SK-N-MC (cell line): ENCODE measurements at places on chromosomes 1 and 21.

- no peak for DNase-seq
Measured at GRCh38 chr1:67332653-67333529, 25.2 kb downstream of the IL12RB2 start.

DNA sequence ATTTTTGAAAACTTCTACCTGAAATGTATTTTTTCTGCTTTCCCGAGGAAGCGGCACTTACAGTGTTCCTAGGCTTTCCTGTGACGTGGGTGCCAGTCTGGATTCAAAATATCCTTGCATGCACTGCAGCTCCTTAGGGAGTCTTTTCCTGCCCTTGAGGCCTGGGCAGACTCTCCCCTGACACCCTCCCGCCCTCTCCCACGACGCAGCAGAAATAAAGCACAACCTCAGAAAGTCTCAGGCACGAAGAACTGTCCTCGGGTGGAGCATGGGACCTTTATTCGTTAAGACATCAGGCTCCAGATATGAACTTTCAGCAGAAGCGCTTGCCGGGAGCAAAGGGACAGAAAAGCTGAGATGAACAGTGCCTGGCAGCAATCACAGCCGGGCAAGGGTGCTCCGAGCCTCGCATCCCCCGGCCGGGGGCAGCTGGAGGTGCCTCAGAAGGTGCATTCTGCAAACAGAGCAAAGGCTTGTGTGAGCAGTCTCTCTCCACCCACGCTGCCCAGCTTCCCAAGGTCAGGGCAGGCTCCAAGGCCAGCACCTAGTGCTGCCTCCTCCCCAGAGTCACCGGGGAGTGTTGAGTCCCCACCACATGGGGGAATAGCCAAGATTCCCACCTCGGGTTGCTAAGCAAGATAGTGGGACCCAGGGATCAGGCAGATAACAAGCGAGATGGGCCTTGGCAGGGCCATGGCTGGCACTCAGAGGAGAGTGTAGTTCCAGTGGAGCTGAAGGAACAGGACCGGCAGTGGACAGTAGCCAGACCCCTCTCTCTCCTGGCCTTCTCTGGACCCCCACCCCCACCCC, 3.2 kb downstream of the TFF3 start:
- no peak for DNase-seq

- DNase-seq: no peak
Measured at GRCh38 chr1:24373710-24374109, 39.9 kb downstream of the STPG1 start.

GRCh38 chr1:234565132-234565531, 44.8 kb downstream of the IRF2BP2 start:
- no peak for DNase-seq

DNA sequence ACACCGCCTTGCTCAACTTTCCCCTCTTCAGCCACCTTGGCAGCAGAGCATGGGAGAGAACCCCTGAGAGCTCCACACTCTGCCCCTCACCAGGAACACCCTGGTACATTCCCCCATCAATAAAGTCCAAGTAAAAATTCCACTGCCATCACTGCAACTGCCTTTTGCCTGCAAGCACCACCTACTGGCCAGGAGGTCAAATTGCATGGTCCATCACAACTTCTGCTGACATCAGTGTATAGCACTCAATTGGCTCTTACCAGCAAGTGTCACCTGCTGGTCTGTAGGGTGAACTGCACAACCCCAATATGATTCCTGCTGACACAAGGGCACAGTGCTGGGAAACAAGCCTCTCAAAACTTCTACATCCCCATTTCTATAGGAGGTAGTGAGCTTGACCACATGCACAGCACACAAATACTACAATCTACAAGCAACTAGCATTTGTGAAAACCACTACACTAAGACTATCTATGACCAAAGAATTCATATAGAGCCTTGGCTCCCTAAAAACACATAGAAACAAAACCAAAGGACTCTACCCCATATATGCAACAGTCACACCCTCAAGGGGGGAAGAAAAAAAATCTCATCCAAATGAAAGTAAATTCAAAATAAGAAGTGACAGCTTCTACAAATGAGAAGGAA, 69.2 kb downstream of the FASLG start:
- DNase-seq: no peak

GRCh38 chr1:31368611-31369107, 4.2 kb downstream of the FABP3 start:
- DNase-seq: no peak

DNA sequence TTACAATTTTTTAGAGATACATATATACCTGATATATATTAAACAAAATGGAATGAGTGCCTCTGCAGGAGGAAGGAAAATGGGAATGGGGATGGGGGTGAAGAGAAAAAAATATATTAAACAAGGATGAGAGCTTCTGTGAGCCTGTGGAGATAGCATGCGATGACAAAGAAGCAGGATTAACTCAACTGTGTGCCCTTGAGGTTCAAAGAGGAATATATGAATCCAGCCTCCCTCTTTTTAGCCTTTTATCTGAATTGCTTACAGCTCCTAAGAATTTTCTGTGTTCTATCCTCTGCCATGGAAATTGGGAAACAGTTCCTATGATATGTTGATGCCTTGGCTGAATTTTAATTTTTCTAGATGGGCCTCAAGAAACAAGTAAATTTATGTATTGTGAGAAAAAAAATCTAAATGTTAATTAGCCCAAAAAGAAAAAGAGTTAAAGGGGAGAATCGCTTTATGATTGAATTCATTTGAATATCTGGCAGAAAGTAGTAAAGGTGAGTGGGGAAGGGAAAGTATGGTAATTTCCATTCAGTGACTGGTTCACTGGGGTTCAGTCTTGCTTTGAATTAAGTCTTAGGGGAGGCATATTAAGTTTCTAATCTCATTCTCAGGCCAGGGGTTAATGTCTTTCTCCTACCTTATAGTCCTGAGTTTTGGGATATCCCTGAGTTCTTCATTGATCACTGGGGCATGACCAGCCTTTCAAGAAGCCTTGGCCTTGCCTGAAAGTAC, 106.3 kb upstream of the HMCN1 start:
- DNase-seq: no peak

DNA sequence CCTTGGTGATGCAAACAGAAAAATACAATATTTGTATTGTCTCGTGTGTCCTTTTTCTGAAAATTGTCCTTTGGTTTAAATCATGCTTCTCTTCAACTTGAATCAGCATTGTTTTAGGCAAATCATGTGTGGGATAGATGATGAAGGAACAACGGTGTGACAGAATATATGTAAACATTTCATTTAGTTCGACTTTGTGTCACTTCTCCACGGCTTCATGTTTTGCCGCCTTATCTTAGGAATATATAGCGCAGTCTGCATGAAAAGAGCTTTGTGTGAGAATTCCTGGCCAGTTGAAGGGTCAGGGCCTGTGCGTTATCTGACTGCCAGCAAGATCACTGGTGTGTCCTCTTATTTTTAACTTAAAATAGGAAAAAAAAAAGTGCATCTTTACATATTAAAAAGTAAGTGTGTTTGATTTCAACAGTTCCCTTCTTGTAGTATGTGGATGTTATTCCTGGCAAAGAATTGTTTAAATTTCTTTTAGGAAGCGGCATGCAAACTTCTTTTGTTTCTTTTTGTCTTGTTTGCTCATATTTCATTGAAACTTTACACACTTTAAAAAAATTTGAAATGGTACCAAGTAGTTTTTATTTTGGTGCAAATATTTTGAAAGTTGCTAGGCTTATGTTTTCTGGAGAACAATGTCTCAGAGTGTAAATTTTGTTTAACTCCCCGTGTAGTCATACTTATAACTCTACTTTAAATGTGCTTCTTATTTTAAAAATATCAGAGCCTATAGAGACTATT, 465.2 kb downstream of the USP25 start:
- DNase-seq: no peak

GRCh38 chr1:99645203-99645602, 710 bp upstream of the PALMD start:
- no peak for DNase-seq

DNA sequence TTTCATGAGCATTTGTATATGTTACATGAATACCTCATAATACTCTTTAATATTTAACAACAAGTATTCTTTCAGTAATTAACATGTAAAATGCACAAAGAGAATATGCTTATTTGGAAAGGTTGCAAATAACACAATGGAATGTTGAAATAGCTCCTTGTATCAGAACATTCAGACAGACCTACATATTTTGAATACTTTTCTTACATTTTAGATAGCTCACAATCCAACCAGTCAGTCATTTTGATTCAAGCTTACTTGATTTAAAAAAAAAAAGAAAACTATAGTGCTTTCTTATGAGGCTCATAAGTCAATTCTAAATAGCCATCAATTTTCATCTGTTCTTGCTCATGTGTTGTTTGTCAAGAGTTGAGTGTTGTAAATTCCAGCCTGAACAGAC, 518.8 kb downstream of the ADGRL2 start:
- no peak for DNase-seq

DNA sequence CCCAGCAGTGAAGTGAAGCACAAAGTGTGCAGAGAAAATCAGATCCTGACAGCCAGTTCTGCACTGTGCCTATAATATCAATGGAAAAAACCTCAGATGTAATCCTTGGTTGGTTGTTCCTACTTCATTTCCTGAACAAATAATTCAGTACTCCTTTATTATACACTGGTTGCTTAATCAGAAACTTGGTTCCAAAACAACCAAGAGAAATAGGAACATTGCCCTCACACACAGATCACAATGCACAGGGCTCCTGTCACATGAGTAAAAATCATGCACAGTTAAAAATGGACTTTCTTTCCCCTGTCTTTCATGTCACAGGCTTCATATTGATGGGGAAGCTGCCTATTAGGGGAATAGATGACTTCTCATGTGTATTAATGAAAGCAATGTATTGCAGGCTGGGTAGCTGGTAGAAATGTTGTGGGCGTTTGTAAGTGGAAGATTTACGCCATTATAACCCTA, 9.7 kb downstream of the DNASE2B start:
- DNase-seq: no peak

GRCh38 chr1:58255192-58255591, 291.3 kb downstream of the OMA1 start:
- DNase-seq: no peak

DNA sequence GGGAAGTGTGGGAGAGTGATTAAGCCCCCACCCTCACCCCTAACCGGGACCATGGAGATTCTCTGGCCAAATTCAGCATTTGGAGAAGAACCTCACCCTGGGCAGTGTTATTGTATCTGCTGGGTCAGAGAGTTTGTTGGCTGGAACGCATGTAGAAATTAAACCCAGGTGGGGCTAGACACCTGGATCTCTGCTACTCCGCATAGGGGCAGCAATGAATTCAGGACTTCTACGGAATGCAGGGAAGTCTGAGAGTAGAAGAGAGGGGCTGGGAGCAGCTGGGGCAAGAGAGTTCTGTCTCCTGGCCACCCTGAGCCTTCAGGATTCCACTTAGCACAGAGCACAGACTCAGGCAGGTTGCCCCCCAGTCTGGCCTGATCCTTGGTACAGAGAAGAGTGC, 3.6 kb upstream of the CRABP2 start:
- DNase-seq: no peak

GRCh38 chr1:228321435-228321834, 85.2 kb downstream of the TRIM11 start:
- DNase-seq: no peak

DNA sequence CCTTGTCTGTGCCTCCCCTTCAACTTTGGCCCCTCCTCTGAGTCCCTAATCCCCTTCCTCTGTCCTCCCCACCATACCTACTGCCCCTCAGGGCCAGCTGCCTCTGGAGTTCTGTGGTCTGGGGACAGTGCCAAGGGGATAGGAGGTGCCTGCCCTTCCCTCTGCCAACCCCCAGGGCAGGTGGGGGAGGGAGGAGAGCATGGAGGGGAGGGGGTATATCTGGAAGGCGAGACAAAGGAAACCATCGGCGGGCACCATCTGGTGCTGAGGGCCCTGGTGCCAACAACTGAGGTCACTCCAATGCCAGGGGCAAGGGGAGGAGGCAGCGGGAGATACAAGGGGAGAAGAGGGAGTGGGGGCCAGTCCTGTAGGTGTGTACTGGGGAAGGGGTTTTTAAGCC, 9.6 kb downstream of the RAB25 start:
- DNase-seq: no peak

DNA sequence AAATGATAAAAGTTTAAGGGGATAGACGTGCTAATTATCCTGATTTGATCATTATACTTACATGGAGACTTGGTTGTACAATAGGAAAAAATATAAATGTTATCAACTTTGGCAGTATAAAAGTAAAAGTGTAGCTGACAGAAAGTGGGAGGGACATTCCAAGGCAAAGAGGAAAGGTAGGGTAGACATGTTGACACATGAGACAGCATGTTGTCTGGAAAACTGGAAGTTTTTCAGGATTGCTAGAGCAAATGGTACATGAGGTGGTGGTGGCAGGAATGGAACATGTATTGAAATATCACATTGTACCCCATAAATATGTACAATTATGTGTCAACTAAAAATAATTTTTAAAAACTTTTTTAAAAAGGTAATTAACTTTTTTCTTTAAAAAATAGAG, 13.2 kb downstream of the DIPK1A start:
- no peak for DNase-seq

- no peak for DNase-seq
Measured at GRCh38 chr1:78226784-78227183, 181.0 kb downstream of the GIPC2 start.

- DNase-seq: no peak
Measured at GRCh38 chr1:27408151-27408550, 15.7 kb downstream of the GPR3 start.

DNA sequence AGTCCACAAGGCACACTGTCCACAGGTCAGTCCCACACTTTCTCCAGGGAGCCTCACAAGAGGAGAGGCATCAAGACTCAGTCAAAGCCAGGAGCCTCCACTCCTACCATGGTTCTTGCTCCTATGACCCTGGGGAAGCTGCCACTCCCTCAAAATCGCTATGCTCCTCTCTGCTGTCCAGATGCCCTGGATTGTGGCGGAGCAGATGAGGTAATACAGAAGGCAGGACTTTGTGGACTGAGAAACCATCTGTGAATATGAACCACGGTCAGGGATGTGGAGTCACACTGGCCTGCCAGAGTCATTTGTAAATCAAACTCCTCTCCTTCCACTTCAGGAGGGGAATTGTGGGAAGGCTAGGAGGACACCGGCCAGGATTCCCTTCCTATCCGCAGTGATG, 20.6 kb downstream of the VWA5B1 start:
- DNase-seq: no peak

DNA sequence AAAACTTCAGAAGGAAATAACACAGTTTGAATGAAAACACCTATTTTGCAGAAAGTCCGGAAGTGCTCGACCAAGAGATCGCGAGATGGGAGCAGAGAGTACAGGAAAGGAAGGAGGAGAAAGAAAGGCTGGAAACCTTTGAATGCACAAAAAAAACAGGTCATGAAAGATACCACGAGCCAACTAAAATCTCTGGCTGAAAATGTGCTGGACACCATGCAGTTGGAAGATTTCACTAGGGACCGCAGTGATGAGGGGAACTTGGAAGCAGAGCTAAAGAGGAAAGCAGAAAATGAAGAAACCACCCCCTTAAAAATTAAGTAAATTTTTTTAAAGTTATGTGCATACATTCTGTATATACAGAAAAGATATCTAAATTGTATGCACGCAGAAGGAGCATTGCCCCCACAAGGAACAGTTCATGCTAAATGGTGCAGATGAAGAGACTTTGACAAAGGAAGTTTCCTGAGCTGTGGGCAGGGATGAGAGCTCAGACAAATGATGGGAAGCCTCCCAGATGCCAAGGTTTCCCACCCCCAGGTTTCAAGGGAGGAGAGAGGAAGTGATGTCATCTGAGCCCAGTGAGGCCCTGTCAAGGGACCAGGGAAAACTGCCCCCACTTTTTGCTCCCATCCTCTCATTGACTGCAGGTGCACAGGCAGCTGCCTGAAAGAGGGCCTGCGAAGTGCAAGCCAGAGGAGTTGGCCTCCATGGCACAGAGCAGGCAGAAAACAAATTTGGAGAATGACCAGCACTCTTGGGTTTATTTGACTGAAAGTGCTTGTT, 52.5 kb downstream of the ETS2 start:
- DNase-seq: no peak
